Karpas-422 (cell line): ENCODE measurements at places on chromosomes 6 and 20.

- no peak for DNase-seq
Measured at GRCh38 chr6:75813476-75814250, 64.6 kb downstream of the MYO6 start.

DNA sequence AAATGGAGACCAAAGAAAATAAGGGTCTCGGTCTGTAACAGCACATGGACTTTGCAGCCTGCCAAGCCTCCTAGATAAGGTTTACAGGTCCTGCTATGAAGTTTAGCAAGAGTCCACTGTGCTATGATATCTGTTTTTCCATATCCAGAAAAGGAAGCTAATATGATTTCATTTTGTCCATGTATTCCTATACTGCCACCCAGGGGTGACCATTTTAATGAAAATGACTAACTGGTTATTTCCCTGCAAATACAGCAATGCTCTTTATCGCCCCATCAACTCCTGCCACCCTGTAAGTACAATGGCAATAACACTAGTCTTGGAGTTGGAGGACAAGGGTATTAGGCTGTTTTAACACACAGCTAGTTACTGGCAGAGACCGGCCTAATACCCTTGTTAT, 115.2 kb upstream of the GLP1R start:
- DNase-seq: peak; percentile 52

DNA sequence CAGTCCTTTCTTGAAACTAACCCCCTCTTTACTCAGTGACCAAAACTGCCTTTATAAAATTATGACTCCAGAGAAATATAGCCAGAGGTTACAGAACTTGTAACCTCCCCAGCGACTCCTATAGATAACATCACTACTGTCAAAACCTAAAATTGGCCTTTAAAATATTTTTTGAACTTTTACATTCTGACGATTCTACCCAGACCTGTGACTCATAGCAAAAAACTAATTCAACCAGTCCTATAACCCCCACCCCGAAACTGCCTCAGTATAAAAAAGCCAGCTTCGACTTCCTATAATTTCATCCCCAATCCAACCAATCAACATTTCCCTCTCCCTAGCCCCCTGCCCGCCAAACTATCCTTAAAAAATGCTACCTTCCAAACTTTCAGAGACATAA, 13.9 kb downstream of the JPH2 start:
- DNase-seq: no peak

- no peak for DNase-seq
Measured at GRCh38 chr20:40610730-40611129, 78.3 kb downstream of the MAFB start.

DNA sequence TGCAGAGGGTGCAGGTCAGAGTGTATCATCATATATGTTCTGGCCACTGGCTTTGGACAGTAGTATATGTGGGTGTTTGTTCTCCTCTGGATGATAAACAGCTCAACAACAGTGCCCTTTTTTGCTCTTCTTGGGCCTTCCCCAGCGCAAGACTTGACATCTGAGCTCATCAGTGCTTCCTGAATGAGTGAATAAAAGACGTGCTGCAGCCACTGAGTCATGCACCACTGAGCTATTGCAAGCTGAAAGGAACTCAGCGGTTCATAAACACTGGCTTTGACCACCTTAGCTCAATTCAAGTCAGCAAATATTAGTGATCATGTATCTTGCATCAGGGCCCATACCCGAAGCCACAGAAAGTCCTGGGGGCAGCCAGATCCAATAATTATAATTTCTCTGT, 105.3 kb upstream of the KCNG1 start:
- no peak for DNase-seq

- peak; percentile 63 for DNase-seq
Measured at GRCh38 chr6:132598473-132598872, 8.9 kb upstream of the TAAR5 start.

GRCh38 chr6:97136626-97137358, 146.2 kb downstream of the MMS22L start:
- no peak for DNase-seq

- DNase-seq: no peak
Measured at GRCh38 chr20:54345301-54345724, 130.1 kb upstream of the DOK5 start.

DNA sequence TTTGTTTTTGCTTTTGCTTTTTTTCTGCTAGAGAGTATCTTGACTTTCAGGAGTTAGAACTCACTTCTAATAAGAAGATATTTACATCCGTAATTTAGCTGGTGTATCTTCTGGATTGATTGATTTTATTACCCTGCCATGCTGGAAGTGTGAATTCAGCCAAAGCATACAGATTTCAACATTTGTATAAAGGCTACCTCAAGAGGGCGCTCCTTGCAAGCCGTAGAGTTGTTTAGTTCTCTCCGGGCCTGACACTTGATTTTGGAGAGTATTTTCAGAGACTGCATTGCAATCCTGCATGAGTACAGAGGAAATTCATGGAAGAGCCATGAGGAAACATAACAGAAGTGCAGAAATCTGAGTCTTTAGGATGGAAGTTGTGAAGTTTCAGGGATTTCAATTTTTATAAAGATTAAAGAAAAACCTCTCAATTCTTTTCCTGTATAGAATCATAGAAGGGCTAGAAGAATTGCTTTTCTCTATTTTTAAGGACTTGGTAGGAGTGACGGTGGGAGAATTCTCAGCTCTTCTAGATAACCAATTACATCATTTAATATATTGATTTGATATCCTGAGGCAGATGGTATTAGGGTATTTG, 66.7 kb upstream of the TIAM2 start:
- DNase-seq: peak; percentile 90

DNA sequence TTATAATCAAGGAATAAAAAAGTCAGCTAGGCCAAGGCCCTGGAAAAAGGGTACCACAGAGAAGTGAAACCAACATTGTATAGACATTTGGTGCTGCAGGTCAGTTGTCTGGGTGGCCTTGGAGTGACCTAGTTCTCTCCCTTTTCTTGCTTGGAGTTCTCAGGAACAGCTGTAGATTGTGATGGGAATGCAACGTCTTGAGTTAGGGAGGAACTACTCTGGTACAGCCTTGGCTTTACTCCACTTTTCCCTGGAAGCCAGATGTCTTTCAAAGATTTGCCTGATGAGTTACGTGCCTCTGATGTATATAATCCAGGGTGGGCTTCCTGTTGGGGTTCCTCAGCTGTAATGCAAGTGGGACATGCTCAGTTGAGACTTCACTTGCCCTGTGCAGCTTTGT, 694.7 kb downstream of the HTR1B start:
- no peak for DNase-seq

DNA sequence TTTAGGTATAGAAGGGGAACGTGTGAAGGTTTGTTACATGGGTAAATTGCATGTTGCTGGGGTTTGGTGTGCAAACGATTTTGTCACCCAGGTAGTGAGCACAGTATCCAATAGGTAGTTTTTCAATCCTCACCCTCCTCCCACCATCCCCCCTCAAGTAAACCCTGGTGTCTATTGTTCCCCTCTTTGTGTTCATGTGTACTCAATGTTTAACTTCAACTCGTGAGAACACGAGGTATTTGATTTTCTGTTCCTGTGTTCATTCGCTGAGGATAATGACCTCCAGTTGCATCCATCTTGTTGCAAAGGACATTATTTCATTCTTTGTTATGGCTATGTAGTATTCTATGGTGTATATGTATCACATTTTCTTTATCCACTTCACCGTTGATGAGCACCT, 11.6 kb upstream of the VNN1 start:
- no peak for DNase-seq

DNA sequence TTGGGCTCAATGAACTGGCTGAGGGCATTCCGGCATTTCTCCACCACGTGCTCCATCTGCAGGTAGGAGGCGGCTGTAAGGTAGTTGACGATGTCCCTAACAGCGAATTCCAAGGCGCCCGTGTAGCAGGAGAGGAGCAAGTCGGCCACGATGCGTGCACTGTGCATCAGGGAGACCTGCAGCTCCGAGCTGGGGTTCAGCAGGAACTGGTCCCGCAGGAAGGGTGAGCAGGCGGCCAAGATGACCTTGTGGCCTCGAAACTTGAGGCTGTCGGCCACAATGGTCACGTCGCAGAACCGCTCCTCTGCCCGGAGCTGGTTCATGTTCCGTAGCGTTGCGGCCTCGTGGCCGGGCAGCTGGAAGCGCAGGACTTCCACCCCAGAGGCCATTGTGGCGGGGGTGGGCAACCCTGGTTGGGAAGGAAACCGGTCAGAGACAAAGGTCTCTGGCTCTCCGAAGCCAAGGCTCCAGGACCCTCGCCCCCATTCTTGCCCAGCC, 920 bp downstream of the ZBTB12 start:
- no peak for DNase-seq

GRCh38 chr6:42339991-42340401, 111.7 kb downstream of the TRERF1 start:
- no peak for DNase-seq

GRCh38 chr6:138382498-138383265, 5.0 kb downstream of the SMIM28 start:
- no peak for DNase-seq

DNA sequence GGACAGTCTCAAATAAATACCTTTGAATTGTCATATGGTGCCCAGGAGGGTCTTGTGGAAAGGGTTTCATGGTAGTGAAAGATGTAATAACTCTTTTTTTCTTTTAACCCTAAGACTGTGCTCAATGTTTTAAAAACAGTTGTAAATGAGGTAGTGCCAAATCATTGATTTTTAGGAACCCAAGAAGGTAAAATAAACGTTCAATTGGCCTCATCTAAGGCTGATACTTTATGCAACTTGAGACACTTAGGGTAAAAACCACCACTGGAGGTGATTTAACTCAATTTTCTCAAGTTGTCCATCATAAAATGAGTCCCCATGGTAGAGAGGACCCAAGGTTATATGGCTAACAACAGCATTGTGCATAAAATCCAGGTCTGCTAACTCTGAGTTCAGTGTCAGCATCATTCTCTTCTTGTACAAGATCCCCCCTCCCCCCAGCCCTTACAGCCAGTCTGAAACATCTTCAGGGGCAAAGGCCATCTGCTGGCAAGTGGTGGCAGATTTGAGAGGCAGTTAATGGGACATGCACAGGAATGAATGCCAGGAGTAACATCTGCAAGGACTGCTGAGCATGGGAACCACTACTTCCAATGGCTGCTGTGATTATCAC, 244.4 kb downstream of the GMPR start:
- DNase-seq: peak; percentile 49

DNA sequence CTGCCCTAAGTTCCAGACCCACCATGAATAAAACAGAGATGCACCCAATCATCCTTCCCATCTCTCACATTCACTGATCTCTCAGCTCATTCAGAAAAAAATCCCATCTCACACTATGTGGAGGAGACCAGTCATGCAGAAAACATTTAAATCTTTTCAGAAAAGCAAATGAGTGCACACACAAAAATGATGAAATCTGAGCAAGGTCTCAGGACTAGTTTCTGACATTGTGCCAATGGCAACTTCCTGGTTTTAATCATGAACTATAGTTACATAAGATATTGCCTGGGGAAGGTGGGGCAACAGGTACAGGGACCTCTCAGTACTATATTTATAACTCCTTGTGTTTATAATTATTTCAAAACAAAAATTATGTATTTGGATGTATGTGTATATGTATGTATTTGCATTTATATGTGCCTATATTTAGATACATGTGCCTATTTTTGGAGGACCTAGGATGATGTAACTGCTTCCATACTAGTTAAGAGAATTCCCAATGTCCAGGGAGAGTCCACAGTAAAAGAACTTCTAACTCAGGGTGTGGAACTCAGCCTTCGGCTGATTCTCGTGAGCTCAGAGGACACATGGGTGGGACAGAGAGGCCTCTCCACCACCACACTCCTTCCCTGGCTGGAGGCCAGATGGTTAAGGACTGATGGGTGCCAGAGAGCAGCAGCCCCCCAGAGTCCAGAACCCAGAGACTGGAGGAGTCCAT, 71.7 kb upstream of the MAP3K4 start:
- DNase-seq: peak; percentile 85

- DNase-seq: no peak
Measured at GRCh38 chr20:50040432-50041245, 57.9 kb downstream of the SNAI1 start.

- no peak for DNase-seq
Measured at GRCh38 chr6:37723016-37723415, 25.3 kb upstream of the MDGA1 start.

DNA sequence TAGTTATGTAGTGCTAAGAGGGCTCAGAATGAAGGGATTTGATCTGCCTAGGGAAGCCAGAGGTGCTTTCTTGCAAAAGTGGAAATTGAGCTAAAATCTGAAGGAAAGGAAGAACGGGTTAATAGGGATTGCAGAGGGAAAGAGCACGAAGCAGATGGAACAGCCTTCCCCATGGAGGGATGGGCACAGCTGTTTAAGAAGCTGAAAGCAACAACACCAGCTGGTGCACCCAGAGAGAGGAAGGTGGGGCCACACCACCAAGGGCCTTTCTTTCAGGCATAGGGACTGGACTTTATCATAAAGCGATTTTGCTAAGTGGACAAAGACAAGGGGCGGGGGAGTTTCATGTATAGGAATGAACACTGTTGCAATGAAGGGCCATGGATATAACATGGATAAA, 65.8 kb upstream of the SNRPB2 start:
- no peak for DNase-seq

- DNase-seq: peak; percentile 80
Measured at GRCh38 chr6:9540534-9541126, 874.2 kb downstream of the TFAP2A start.

GRCh38 chr20:23101696-23102406, 15.7 kb upstream of the CD93 start:
- DNase-seq: no peak

- DNase-seq: no peak
Measured at GRCh38 chr6:79981652-79982051, 22.8 kb upstream of the TTK start.

DNA sequence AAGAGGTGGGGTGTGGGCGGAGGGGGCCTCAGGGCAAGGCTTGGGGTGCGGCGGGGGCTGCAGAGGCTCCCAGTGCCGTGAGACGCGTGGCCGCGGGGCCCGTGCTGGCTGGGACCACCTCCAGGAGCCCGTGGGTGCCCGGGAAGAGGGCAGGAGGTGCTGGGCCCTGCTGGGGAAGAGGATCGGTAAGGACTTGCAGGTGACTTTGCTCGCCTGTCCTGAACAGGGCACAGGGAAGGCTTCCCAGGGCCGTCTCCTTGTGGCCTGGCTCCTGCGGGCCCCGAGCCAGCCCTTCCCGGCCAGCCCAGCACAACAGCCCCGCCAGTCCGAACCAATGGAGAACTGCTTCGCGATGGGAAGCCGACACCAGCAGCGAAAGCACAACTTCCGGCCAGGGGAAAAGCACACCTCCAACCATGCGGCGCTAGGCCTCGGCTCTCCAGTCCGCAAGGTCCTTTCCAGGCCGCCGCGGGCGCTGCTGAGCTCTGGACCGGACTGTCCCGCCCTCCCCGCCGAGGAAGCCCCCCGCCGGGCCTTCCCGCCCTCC, 32.3 kb downstream of the IRF4 start:
- no peak for DNase-seq
